ENCODE measurements at places on chromosomes 2 and 18. TPM values are rescaled to one million over a fixed set of nuclear protein-coding genes. Genes with fewer than 3 reads are reported as not detected.
A peak's percentile ranks its signal among the peaks of the same experiment; 100 is the strongest.

DNA sequence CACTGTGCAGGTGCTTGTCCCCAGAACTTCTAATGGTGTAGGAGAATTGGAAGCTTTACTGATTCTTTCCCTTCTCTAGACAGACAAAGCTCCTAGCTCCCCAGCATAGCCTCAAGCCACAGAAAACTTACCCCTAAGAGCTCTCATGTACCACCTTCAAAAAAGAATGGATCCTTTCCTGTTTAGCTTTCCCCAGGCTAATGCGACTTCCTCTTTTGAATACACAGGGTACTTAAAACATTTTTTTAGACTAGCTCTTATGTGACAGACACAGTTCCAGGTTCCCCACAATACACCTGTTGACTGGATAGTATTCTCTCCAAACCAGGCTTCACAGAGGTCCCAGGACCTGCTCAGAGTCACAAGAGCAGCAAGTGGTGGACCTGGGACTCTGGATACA lies 8.3 kb downstream of the CTAGE1 start:
- no peak for DNase-seq

DNA sequence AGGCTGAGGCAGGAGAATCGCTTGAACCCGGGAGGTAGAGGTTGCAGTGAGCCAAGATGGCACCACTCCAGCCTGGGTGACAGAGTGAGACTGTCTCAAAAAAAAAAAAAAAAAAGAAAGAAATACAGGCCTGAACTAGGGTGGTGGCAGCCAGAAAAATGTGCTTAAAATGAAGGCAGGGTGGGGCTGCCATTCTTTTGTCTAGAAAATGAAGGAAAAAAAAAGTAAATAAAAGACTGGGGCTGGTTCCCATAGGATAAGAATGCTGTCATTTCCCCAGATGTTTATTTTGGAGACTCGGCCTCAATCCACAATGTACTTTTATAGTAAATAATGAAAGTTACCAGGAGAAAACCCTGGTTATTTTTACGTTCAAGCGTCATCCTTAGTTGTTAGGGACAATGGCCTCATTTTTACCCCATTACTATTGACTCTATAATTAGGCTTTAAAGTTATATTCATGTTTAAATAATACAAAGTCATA lies 58.9 kb downstream of the ATP8B1 start:
- DNase-seq = no peak

DNA sequence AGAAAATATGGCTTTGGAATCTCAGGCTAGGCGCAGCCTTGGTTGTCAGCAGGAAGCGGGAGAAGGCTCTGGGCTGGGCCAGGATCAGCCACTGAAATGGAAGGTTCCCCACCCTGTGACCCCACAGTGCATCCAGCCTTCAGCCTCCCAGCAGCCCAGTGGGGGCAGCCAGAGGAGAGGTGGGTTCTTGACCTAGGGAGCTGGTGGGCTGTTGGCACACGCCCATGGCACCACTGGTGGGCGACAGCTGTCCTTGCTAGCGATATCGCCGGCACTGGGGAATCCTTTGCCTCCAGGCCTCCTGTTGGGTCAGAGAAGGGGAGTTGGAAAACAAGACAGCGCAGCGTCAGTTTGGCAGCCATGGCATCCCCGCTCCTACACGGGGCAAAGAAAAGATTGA lies 92.4 kb downstream of the KLHL29 start:
- DNase-seq = no peak

DNA sequence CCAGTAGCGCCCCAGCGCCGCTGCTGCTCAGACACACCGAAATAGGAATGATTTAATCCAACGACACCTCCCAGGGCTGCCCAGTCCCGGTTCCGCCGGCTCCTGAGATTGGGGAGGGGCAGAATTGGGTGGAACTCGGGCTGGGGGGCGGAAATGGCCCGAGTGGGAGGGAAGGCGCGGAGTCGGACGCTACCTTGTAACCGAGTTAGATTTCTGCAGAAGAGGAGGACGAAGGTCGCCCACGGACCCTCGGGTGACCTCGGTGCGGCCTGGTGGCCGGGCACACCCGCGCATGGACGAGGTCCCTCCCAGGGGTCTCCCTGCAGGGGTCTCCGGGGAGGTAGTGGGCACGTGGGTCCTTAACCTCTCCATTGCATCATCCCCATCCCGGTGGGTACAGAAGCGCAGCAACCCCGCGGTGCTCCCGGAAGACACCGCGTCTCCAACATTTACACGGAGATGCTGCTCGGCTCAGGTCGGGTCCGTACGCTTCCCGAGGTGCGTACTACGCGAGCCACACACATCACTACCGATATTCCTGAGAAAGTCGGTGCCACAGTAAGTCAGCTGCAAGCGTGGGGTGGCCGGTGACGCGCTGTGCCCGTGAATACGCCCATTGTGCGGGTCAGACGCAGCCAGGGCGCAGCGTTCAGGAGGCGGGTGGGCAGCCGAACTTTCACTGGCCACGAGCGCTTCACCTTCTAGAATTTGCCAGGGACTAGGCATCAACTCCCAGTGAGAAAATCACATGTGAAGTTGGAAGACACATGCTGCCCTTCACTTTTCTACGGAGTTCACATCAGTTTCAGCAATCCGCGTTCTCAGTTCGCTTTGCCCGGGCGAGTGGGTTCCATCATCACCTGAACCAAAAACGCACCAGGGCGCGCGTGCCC lies 3.0 kb downstream of the ZNF516 start:
- peak; percentile 23 for DNase-seq

Gene POTEJ
- 0.10 TPM for total RNA-seq

Gene PTPRN
- not detected for total RNA-seq

Gene SULT1C4
- total RNA-seq = not detected

Gene TDRD15
- total RNA-seq = not detected

Gene UPP2
- not detected for total RNA-seq

Gene RFTN2
- not detected for total RNA-seq
